ENCODE measurements at places on chromosomes 1 and 21.

GRCh38 chr1:174160109-174160473 is 771 bp downstream of the RABGAP1L start:
- peaks cover 21% of the 10 kb centered on the region for H3K4me1 ChIP-seq
- H3K4me3 ChIP-seq: peak overlapping the region; percentile 93
- peak overlapping the region; percentile 90 for H3K27ac ChIP-seq
- H3K36me3 ChIP-seq: no peaks in the 10 kb centered on the region

- peak overlapping the region; percentile 23 for H3K27ac ChIP-seq
- H3K4me1 ChIP-seq: peaks cover 11% of the 10 kb centered on the region
- H3K4me3 ChIP-seq: no peak overlapping the region
These were observed 197.2 kb upstream of the MAP1LC3C start for GRCh38 chr1:242196101-242196500.

DNA sequence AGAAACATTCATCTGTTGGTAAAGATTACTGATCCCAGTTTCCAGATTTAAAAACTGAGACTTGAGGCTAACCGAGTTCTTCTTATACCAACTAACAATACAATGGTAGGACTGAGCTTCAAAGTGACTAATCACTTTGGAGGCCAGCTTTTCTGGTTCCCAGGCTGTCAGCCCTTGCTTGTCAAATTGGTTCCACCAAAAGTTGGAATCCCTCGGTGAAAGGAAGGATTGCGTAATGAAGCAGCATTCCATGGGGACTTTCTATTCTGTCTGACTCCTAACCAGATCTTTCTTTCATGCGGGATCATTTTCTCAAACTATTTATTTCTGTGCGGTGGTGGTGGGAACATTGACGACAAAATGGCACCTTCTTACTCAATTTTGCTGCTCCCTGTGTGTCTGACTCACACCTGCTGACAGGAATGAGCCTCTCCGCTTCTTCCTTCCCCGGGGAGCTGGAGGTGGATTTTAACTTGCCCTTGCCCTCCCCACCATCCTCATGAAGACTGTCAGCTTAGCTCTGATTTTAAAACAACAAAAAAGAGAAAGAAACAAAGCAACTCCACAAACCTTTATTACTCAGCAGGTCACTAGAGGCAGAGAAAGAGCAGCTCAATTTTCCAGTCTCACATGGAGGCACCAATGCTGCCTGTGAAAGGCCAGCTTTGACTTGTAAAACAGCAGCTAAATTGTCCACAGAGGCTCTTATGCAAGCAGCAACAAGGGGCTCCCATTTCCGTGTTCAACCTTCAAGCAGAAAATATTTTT is 32.9 kb upstream of the RASAL2 start:
- H3K4me1 ChIP-seq: peaks cover 38% of the 10 kb centered on the region
- H3K27ac ChIP-seq: peak overlapping the region; percentile 55
- H3K36me3 ChIP-seq: no peaks in the 10 kb centered on the region
- no peak for DNase-seq
- no peak overlapping the region for H3K4me3 ChIP-seq

GRCh38 chr1:230917284-230918135 is 49.2 kb upstream of the C1orf198 start:
- peaks cover 19% of the 10 kb centered on the region for H3K36me3 ChIP-seq
- H3K4me1 ChIP-seq: no peaks in the 10 kb centered on the region
- H3K27ac ChIP-seq: peak overlapping the region; percentile 25
- DNase-seq: peak; percentile 47
- no peaks in the 10 kb centered on the region for H3K27me3 ChIP-seq

DNA sequence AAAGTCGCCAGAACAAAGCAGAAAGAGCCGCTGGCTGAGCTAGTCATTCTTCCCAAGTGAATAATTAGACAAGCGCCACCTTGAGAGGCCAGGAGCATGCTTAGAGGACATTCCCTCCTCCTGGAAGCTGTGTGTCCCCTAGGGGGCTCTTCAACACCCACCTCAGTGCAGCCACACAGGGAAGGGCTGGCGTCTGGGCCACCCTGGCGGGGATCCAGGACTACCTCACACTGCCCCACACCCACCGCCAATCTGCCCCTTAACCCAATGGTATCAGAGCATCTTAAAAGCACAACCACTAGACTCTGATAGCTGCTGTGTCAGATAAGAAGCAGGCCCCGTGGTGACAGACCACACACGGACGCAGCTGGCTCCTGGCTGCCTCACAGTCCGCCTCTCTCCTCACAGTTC is 24.9 kb downstream of the SETD4 start:
- no peak overlapping the region for H3K4me3 ChIP-seq
- H3K36me3 ChIP-seq: peaks cover 43% of the 10 kb centered on the region
- H3K4me1 ChIP-seq: peaks cover 4% of the 10 kb centered on the region
- no peaks in the 10 kb centered on the region for H3K27me3 ChIP-seq
- no peak overlapping the region for H3K27ac ChIP-seq

DNA sequence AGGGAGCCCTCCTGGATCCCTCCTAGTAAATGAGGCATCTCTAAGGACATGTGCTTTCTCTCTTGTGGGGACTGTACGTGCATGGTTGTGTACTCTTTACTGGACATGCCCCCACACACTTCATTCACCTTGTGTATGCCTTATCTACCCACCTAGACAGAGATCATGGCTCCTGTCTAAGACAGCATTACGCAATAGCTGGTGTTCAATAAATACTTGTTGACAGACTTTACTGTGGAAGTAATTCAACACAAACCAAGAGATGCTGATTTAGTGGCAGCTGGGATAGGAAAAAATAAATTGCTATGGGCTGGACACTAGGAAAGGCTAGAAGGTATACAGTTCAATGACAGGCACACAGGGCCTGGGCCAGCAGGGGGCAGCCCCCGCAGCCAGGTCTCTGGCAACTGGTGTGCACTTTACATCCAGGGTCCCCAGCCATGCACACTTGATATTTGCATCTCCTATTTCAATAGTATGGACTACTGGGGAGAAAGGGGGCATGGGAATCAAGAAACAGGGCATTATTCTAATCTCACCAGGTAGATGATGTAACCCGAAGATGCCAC is 24.2 kb downstream of the TRABD2B start:
- H3K36me3 ChIP-seq: no peaks in the 10 kb centered on the region
- peaks cover 29% of the 10 kb centered on the region for H3K27me3 ChIP-seq
- no peak for DNase-seq
- H3K4me1 ChIP-seq: peaks cover 18% of the 10 kb centered on the region

GRCh38 chr1:40618108-40618507 is 47.4 kb downstream of the RIMS3 start:
- H3K4me3 ChIP-seq: no peak overlapping the region
- H3K27ac ChIP-seq: no peak overlapping the region
- DNase-seq: no peak
- peaks cover 4% of the 10 kb centered on the region for H3K27me3 ChIP-seq
- H3K36me3 ChIP-seq: no peaks in the 10 kb centered on the region
- no peaks in the 10 kb centered on the region for H3K4me1 ChIP-seq

GRCh38 chr1:200354243-200354642 is 55.6 kb downstream of the ZNF281 start:
- H3K4me3 ChIP-seq: no peak overlapping the region
- peaks cover 18% of the 10 kb centered on the region for H3K4me1 ChIP-seq
- H3K27me3 ChIP-seq: no peaks in the 10 kb centered on the region
- no peaks in the 10 kb centered on the region for H3K36me3 ChIP-seq
- no peak for DNase-seq

GRCh38 chr1:119340861-119341261 is 27.7 kb upstream of the HAO2 start:
- no peaks in the 10 kb centered on the region for H3K36me3 ChIP-seq
- H3K27ac ChIP-seq: no peak overlapping the region
- H3K27me3 ChIP-seq: no peaks in the 10 kb centered on the region

DNA sequence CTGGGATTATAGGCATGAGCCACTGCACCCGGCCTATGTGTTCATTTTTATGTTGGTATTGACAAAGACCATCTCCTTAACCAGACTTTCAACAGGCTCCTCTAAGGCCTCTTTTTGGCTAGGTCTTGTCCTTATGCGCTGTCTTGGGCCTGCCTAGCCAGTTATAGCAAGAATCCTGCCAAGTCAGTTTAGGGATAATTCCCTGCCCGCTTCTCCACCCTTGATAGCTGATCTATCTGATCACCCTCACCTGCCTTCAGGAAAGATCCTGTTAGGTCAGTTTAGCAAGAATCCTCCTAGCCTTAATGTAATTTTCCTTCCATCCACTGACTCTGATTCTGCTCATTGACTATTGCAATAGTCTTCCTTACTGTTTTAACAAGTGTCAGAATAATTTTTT is 2.4 kb upstream of the B4GALT3 start:
- H3K36me3 ChIP-seq: peaks cover 6% of the 10 kb centered on the region
- no peak overlapping the region for H3K27ac ChIP-seq
- no peak overlapping the region for H3K4me3 ChIP-seq
- no peaks in the 10 kb centered on the region for H3K27me3 ChIP-seq
- H3K4me1 ChIP-seq: peaks cover 23% of the 10 kb centered on the region

DNA sequence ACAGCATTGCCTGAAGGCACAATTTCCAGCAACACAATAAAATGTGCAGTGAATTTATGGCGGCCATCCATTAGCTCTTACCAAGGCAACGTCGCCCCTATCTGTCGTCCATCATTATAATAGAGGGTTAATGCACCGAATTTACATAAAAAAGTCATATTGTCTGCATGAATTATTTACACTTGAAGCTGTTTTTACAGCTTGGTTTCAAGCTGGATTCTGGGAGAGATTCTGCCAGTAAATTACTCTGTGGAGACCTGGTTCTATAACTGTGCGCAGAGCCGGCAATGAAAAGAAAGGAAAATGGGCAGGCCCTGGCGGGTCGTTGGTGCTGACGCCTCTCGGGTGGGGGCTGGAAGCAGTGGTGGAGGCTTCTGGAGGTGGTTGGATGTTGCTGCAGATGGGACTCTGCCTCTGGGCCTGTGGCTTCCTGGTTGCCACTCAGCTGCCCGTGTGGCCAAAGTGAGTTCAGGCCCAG is 48.9 kb upstream of the POU3F1 start:
- peaks cover 12% of the 10 kb centered on the region for H3K4me1 ChIP-seq
- DNase-seq: no peak
- peaks cover 57% of the 10 kb centered on the region for H3K27me3 ChIP-seq

DNA sequence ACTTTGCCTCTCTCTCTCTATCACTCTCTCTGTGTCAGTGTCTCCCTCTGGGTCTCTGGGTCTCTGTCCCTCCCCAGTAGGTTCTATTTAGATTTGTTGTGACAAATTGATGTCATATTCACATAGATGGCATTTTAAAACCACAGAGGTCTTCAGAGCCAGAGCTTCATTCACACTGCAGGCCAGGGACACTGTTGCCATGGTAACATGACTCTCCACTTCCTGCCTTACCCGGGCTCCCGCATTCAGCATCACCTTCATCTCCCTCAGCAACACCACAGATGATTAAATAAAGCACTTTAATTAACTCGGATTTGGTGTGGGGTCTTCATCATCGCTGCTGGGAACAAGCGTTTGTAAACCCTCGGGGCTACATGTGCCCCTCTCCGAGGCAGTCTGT is 132.6 kb downstream of the ETS2 start:
- no peak for DNase-seq
- H3K4me3 ChIP-seq: no peak overlapping the region
- no peak overlapping the region for H3K27ac ChIP-seq
- H3K36me3 ChIP-seq: no peaks in the 10 kb centered on the region
- H3K27me3 ChIP-seq: no peaks in the 10 kb centered on the region
- peaks cover 2% of the 10 kb centered on the region for H3K4me1 ChIP-seq

Data from mesothelial cell of epicardium (in vitro differentiated cells).